Stimulated activated CD4-positive, alpha-beta T cell treated with anti-CD3 and anti-CD28 coated beads, Interleukin-1b, Interleukin-23, amount 100 ng/mL, for 1 hour (primary cell): ENCODE measurements at places on chromosomes 1 and 21.

DNA sequence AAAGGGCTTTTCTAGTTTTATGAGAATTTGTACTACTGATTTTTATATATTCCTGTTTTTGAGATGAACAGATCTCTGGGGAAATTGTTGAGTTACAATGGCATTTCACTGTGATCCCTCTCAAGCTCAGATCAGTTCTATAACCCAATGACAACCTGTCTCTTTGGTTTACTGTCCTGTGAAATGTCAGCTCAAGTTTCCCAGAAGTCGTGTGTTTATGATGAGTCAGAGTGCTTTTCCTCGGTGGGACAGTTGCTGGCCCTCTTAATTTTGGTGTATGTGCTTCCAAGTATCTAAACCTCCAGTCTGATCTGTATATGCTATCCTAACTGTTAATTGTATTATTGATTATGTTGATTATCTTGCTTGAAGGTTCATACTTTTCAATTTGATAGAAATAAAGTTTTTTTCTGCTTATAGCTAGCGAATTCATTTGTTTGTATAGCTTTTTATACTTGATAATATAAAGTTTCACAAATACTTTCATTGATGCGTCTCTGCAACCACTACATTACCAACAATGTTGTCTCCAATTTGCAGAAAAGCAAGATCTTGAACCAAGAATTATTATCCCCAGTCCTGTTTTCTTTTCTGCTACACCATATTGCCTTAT, 77.5 kb upstream of the DNAJC6 start:
- DNase-seq: no peak

GRCh38 chr1:45051005-45051772, 39.1 kb downstream of the UROD start:
- no peak for DNase-seq

GRCh38 chr1:29700491-29700890, 464.2 kb downstream of the PTPRU start:
- DNase-seq: no peak

GRCh38 chr1:37017720-37018119, 16.6 kb downstream of the GRIK3 start:
- DNase-seq: no peak

- DNase-seq: no peak
These were observed 11.4 kb downstream of the NEK7 start for GRCh38 chr1:198168227-198168626.

DNA sequence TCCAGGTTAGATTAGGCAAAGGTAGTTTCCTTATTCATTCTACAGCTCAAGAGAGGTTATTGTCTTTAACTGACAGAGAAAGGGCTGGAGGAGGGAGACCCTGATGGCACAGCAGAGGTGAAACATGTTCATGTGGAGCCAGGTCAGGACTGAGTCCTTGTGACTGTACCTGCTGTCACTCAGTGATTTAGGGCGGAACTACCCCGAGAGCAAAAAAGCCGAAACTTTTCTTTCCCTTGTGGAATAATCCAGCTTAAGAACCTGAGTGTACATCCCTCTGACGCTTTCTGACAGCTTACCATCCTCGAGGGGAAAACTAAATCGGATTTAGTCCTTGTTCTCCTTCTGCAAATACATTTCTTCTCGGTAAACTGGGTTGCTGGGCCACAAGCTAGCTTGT, 273.2 kb downstream of the BACH1 start:
- DNase-seq: no peak

GRCh38 chr1:236156512-236157208, 14.3 kb downstream of the GPR137B start:
- no peak for DNase-seq
